Large intestine (tissue), 12 donors: ENCODE measurements at places on chromosomes 3 and 15.
A peak's percentile ranks its signal among the peaks of the same experiment; 100 is the strongest.

- no peak for DNase-seq
Observed at GRCh38 chr3:128679338-128679737, 28.7 kb upstream of the RPN1 start.

DNA sequence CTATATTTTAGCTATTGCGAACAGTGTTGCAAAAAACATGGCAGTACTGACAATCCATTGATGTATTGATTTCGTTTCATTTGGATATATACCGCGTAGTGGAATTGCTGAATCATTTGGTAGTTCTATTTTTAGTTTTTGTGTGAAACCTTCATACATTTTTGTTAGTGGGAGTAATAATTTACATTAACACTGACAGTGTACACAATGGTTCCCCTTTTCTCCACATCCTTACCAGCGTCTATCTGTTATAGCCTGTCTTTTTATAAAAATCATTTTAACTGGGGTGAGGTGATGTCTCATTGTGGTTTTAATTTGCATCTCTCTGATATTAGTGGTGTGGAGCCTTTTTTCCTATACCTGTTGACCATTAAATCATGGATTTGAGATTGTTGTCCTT is 392.4 kb upstream of the ALCAM start:
- DNase-seq, result no peak

DNA sequence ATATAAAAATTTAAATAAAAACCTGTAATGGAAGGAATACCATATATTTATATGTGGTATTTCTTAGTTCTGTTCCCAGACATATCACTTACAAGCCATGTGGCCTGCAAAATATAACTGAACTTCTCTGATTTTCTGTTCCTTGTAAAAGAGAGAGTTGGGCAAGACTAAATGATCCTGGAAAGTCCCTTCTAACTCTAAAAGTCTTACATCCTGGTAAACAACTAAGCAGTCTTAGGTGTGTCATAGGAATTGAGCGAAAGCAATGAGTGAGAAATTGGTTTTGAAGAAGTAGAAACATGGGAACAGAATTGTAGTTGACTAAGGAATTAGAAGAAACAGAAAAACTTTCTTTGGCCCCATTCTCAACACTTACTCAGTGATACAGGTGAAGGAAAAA is 25.3 kb upstream of the IL20RB start:
- no peak for DNase-seq

DNA sequence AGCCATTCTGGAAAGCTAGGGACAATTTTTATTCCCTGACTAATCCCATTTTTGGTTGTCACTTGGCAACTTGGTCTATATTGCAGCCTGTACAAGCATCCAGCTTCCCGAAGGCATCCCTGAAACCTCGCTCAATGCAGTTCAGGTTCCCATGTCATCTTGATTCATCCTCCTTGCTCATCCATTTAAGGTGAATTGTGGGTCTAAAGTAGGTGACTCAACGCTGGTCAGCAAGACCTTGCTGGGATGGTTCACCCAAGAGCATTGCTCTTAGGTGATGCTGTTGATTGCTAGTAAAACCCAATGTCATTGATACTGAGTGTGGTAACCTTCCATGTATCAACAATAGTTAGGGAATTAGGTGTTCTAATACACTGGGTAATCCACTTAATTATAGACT is 13.1 kb upstream of the RAB8B start:
- DNase-seq, result no peak

DNA sequence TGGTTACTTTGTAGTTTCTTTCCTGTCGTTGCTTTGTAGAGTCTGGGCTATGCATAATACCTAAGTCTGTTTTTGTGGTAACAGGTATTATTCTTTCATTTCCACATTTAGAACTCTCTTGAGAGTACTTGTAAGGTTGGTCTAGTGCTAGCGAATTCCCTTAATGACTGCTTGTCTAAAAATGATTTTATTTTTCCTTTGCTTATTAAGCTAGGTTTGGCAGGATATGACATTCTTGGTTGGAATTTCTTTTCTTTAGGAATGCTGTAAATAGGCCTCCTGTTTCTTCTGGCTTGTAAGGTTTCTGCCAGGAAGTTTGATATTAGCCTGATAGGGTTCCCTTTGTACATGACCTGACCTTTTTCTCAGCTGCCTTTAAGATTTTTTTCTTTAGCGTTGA is 70.1 kb upstream of the SGO1 start:
- no peak for DNase-seq

- no peak for DNase-seq
Observed at GRCh38 chr3:72169561-72170472, 384.9 kb upstream of the PROK2 start.

- DNase-seq, result no peak
Observed at GRCh38 chr15:71454462-71454996, 339.3 kb downstream of the THSD4 start.

GRCh38 chr15:74787251-74788041 is 5.6 kb downstream of the CSK start:
- DNase-seq, result peak; percentile 76

DNA sequence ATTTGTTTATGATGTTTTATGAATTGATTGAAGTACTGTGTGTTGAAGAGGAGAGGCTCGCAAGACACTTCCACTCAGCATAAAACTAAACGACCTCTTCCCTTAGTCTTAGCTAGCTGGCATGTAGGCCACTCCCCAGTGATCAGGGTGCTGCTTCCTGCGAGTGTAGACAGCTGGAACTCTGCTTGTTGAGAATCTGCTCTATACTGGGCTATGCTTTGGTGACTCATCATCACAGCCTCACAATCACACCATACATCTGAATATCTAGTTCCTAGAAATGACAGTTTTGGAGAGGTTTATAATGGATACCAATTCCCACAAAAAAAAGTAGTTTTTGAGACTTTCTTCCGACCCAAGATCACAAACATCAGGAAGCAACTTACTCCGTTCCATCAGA is 1.5 kb upstream of the SLC24A5 start:
- DNase-seq, result no peak

- DNase-seq, result no peak
Observed at GRCh38 chr3:188915127-188915526, 256.6 kb upstream of the TPRG1 start.

DNA sequence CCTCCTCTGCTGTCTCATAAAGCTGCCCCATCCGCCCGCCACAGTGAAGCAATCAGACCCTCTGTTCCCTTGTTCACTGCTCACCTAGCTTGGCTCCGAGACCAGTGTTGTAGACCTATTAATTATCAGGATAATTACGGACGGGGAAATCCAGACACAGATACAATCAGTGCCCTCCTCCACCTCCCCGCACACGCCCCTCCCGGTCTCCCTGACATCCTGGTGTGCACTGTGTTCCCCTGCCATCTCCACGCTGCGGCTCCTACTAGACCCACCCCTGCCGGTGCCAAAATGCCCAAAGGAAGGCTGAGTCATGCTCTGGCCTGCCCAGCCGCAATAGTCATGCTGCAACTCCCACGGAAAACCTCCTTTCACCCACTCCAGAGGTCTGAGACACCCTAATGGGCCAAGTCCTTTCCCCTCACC is 277.3 kb upstream of the TLE3 start:
- DNase-seq, result no peak

DNA sequence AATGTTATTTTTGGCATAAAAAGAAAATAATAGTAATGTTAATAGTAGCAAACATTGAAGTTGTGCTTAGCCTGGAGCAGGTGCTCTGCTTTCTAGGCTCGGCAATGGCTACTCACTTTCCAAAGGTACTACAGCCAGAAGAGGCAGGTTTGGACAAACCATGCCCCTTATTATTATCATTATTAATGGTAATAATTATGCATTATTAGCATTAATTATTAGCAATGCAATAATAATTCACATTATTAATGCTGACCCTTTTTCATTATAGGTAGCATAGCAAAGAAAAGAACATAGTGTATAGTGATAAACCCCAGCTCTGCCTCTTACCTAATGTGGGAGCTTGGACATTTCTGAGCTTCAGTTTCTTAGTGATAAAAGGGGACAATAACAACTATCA is 171.4 kb downstream of the EDEM1 start:
- DNase-seq, result no peak

- no peak for DNase-seq
Observed at GRCh38 chr3:128415200-128415772, 51.4 kb downstream of the DNAJB8 start.

DNA sequence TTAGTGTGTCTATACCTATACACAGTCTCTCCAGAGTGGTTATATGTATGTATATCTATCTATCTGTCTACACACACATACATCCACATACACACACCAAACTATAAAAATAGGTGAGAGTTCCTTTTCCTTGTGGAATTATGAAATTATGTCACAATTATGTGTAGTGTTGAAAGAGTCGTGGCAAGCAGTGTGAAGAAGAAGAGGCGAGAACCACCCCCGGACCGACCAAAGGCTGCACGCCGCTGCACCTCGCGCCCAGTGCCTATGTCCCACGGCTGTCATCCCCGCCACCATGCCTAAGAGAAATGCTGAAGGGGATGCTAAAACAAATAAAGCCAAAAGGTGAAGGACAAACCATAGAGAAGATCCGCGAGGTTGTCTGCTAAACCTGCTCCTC is 95.0 kb upstream of the RAP2B start:
- DNase-seq, result no peak

- no peak for DNase-seq
Observed at GRCh38 chr3:113741086-113741485, 5.0 kb downstream of the NAA50 start.

DNA sequence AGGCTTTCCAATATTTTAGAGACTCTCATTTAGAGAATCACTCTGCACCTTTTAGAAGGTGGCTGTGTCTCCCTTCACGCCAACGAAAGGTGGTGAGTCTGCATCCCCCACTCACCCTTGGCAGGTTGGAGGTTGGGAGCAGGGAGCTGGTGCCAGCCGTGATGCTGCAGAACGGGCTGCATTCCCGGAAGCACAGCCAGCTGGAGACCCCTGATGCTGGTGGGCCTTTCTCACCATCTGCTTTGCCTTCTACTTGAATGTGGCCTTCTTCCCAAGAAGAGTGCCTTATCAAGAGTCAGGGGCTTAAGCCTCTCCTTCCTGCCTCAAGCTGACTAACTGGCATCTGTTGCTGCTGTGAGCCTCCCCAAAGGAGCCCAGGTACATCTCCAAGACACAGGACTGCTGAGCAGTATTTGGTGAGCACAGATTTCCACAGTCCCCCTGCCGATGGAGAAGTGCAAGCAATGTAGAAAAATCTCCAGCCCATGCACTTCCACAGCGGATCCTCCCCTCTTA is 17.7 kb upstream of the HEG1 start:
- DNase-seq, result no peak

- DNase-seq, result peak; percentile 67
Observed at GRCh38 chr15:51288143-51289065, 50.0 kb downstream of the CYP19A1 start.

- peak; percentile 81 for DNase-seq
Observed at GRCh38 chr15:68017201-68017600, 36.9 kb upstream of the PIAS1 start.

- DNase-seq, result no peak
Observed at GRCh38 chr3:189789432-189789831, 158.2 kb downstream of the TP63 start.

DNA sequence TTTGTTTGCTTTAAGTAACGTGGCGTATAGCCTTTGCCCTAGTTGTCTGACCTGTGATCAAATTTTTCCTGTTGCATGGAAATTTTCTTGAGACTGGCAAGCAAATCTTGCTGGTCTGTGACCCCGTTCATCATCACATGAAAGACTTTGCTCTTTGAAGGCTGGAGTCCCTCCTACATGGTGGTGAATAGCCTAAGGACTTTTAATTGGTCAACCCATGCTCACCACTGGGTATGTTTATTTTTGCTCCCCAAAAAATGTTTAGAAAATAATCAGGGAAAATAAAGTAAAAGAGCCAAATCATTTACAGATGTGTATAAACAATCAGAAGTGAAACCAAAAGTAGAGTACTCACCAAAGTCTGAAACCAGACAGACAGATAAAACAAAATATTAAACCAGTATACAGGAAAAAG is 1075.3 kb upstream of the ALCAM start:
- no peak for DNase-seq

GRCh38 chr3:14423963-14424362 is 21.6 kb downstream of the SLC6A6 start:
- no peak for DNase-seq

DNA sequence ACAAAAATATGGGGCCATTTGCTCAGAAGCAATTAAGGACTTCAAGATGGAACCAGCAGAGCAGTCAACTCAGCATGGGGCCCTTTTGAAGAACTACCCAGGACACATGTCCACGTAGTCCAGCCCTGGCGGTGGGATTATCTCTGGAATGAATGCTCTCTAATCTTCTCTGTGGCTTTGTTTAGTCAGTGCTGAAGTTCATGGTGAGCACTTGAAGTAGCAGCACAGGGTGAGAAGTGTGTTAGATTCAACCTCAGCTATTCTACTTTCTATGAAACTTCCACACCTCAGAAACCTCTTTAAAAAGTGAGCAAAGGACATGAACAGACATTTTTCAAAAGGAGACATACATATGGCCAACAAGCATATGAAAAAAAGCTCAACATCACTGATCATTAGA is 74.4 kb downstream of the THRB start:
- DNase-seq, result peak; percentile 72

GRCh38 chr15:98085003-98085639 is 124.6 kb downstream of the ARRDC4 start:
- peak; percentile 29 for DNase-seq

- no peak for DNase-seq
Observed at GRCh38 chr3:16402451-16402850, 111.0 kb downstream of the RFTN1 start.

- DNase-seq, result no peak
Observed at GRCh38 chr3:129006864-129007263, 5.8 kb downstream of the EFCC1 start.

DNA sequence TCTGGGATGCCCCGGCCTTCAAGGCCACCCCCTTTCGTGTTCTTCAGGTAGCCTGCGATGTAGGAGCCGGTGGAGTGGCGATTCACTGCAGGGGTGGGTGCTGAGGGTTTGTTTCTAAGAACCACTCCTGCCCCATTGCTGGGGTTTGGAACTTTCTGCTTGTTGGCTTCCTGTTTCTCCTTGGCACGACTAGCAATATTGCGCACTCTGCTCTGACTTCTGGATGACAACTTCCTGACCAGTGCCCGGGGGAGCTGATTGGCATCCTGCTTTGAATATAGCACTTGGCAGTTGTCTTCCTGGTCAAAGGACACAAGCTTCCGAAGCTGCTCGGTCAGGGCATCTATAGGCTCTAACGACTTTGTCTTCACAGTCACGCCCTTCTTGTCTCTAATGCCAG is 187.6 kb upstream of the STRIT1 start:
- DNase-seq, result no peak

DNA sequence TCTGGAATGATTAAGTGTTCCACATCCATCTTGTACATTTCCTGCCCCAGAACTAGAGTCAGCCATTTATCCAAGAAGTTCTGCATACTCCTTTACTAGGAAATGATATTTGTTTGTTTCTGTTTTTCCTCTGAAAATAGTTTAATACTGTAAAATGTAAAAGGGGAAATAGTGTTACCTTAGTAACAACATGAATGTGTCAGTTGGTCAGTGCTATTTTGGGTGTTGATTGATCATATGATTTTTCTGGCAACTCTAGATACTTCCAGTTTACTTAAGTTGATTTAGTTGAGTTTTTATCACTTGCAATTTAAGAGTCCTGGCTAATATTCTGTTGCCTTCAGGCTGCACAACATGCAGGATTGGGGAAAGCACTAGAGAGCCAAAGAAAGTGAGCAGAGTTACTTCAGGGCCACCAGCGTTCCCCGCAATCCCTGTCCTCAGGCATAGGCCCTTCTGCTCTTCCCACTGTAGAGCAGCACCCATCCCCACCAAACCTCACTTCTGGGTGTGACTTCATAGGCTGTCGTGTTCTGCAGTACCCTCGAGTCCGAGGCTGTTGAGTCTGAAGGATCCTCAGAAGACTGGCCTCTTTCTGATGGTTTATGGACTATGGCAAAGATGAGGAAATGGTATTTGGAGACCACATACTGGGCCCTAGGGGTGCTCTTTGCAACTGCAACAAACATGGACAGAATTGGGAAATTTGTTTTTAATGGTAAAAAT is 69.0 kb downstream of the CHD2 start:
- no peak for DNase-seq

GRCh38 chr3:195739561-195740111 is 18.9 kb downstream of the MUC20 start:
- DNase-seq, result no peak
